ENCODE measurements at places on chromosomes 5 and 9.

DNA sequence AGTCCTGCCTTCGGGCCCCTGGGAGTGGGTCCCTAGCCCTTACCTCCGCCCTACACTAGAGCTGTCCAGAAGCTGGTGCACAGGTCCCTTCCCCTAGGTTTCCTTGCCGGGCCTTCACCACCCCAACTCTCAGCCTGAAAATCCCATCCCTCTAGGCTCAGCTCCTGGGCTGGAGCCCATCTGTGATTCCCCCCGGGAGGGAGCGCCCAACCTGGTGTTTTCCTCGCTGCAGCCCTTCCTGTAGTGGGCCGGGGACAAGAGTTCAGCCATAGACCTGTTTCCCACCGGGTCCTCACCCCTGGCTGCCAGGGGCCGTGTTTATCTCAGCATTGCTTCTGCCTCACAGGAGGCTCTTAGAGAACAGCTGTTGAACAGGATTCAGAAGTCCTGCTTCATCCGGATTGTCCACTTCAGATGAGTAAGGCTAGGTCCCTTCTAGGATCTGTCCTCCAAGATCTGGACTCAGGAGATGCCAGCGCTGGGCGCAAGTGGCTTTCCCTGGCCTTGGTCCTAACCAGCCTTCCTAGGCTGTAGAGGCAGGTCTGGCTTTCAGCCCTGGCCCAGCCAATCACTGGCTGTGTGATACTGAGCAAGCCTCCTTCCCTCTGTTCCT, 965 bp downstream of the GLIPR2 start:
- DNase-seq: no peak

DNA sequence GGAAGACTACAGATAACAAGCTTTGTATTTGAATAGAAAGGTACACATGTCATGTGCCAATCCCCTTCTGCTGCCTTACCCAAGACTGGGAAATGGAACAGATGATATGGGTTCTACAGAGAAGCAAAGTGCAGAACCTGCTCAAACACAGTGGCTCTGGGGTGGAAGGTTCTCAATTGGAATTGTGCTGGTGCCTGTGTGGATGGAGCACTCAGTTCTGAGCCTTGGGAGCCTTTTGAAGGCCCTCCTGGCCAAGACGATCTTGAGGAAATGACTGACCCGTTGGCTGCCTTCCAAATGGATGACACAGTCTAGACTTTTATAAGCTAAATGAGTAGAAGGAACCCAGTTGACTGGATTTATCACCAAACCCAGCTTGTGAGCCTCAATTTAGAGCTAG, 4.2 kb upstream of the PRSS3 start:
- peak; percentile 19 for DNase-seq

GRCh38 chr5:68220260-68220659, 4.7 kb downstream of the PIK3R1 start:
- DNase-seq: no peak

DNA sequence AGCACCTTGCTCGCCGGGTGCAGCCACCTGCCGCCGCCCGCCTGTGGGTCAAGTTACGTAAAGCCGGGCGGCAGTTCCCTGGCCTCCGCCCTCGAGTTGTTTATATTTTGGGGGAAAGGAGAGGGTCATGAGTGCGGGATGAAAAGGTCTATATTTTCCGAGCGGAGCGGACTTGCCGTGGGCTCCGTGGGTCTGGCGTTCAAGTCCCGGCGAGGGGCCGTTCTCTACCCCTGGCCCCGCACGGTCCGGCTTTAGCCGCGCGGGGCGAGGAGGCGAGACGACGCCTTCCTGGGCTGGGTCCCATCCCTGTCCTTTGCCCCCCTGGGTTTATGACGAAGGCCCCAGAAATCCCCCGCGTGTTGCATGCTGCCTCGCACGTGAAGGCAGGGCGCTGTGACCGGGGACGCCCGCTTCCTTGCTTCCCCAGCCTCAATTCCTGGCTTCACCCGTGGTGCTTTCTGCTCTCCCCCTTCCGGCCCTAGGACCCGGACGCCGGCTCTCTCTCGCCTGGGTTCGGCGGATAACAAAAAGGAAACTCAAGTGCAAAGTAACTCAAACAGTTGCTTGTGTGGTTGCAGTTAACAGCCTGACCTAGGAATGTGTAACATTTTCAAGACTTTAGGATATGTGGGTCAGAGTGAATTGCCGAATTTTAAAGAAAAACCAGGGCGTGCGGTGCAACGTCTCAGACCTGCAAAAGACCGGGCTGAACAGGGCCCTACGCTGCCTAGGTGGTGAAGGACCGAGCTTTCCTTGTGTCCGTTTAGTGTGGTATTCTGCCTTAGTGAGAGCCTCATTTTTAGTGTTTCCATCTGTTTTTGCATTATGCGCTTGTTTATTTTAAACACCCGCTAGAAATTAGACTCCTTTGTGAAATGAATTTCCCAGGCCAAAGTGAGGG, 810 bp downstream of the VPS13A start:
- DNase-seq: peak; percentile 33

- DNase-seq: no peak
Observed at GRCh38 chr5:75053054-75053303, 621 bp upstream of the GCNT4 start.

DNA sequence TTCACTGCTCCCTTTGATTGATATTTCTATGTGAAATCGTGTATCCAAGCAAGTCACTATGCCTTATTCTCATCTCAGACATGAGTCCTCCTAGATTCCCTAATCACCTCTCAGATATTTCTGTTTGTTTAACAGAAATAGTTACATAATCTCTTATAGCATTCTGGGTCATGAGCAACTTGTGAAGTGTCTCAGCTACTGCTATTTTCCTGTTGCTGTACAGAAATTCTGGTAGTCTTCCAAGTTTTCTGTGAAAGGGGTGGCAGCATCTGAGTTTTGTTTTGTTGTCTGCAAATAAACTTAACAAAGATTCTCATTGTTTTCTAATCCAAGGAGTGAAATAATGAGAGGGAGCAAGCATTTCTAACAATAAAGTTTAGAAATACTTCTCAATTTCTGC, 256.9 kb upstream of the ST8SIA4 start:
- DNase-seq: no peak

DNA sequence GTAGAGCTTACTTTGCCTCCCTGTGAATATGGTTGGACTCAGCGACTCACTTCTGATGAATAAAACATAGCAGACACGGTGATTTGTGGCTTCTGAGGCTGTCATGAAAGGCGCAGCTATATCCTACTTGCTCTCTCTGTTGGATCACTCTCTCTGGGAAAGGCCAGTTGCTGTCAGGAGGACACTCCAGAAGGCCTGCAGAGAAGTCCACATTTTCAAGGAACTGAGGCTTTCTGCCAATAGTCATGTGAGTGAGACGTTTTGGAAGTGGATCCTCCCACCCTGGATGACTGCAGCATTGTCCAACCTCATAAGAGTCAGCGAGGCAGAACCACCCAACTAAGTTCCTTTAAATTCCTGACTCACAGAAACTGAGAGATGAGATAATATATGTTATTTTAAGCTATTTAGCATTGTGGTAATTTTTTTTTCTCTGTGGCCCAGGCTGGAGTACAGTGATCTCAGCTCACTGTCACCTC, 156.0 kb upstream of the MAST4 start:
- DNase-seq: peak; percentile 94

GRCh38 chr9:91766315-91767069, 183.5 kb downstream of the ROR2 start:
- DNase-seq: peak; percentile 48

- no peak for DNase-seq
Observed at GRCh38 chr5:107826311-107827000, 155.7 kb upstream of the EFNA5 start.

GRCh38 chr9:131737426-131737825, 2.5 kb downstream of the RAPGEF1 start:
- DNase-seq: no peak

All from MV-4-11 (cell line).